Naive B cell (primary cell): ENCODE measurements at places on chromosomes 12 and 14. TPM values are rescaled to one million over a fixed set of nuclear protein-coding genes. Genes with fewer than 3 reads are reported as not detected.

PRH2 gene
- polyA plus RNA-seq: not detected

ACOT6 gene
- not detected for polyA plus RNA-seq

CCDC196 gene
- polyA plus RNA-seq: not detected

RFX4 gene
- polyA plus RNA-seq: not detected

DAO gene
- not detected for polyA plus RNA-seq

FIGNL2 gene
- not detected for polyA plus RNA-seq

CYP46A1 gene
- not detected for polyA plus RNA-seq

PYGL gene
- not detected for polyA plus RNA-seq

PTHLH gene
- polyA plus RNA-seq: not detected

ANKS1B gene
- polyA plus RNA-seq: not detected

SOX5 gene
- polyA plus RNA-seq: 1.7 TPM

EML5 gene
- polyA plus RNA-seq: 1.0 TPM

FKBP11 gene
- polyA plus RNA-seq: 29.3 TPM

CPNE8 gene
- 0.50 TPM for polyA plus RNA-seq

PLA2G1B gene
- polyA plus RNA-seq: not detected

SLC7A7 gene
- polyA plus RNA-seq: 43.0 TPM

ADAM21 gene
- 0.09 TPM for polyA plus RNA-seq

CDH24 gene
- 0.97 TPM for polyA plus RNA-seq

RHOJ gene
- not detected for polyA plus RNA-seq

SMCO2 gene
- not detected for polyA plus RNA-seq

KRT79 gene
- not detected for polyA plus RNA-seq

PYM1 gene
- 77.9 TPM for polyA plus RNA-seq

CAPZA3 gene
- not detected for polyA plus RNA-seq

PTCSC3 gene
- not detected for polyA plus RNA-seq
